ENCODE measurements at places on chromosomes 12 and 14.

GRCh38 chr12:100404769-100405407 lies 48.0 kb downstream of the SLC17A8 start:
- peak; percentile 25 for DNase-seq

DNA sequence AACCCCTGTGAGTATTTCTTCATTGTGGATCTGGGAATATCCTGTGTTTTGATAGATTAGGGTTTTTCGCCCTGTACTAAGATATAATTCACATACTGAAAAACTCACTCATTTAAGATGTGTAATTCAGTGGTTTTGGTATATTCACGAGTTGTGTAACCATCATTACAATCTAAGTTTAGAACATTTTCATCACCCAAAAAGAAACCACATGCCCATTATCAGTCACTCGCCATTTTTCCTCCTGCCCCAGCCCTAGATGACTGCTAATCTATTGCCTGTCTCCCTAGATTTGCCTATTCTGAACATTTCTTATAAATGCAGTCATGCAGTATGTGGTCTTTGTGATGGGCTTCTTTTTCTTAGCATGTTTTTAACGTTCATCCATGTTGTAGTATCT lies 67.9 kb upstream of the ATF1 start:
- no peak for DNase-seq

- DNase-seq: no peak
Measured at GRCh38 chr12:2083561-2083960, 30.8 kb downstream of the CACNA1C start.

DNA sequence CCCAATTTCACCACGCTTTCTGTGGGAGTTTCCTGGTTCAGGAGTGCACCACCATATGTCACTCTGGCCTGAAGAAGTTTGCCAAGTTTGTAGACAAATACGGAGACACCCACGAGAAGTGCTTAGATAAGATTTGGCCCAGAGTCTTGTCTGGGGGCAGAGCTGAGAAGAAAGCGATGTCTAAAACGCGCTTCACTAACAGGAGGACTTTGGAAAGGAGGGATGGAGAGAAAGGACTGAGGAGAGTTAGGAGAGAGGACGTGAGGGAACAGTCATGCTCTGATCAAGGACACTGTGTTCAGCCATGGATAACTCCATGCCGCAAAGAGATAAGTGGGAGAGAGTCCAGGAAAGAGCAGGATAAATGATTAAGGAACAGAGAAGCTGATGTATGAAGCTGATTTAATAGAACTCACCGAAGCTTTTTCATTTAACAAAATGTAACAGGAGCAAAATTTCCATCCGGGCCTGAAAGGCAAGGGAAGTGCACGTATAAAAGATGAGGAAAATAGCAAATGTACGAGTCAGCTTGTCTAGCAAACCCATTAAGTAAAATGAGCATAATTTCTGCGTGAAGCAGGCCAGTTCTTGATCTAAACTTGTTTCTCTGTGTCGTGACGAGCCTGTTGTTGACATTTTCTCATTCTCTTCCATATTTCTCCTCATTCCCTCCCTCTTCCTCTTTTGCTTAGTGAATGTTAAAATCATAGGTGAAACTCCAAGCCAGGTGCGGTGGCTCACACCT lies 23.4 kb upstream of the MAP3K9 start:
- no peak for DNase-seq

- peak; percentile 50 for DNase-seq
Measured at GRCh38 chr12:55797068-55797467, 20.5 kb downstream of the SARNP start.

- DNase-seq: no peak
Measured at GRCh38 chr12:3726456-3726855, 26.5 kb downstream of the CRACR2A start.

- DNase-seq: no peak
Measured at GRCh38 chr14:96205059-96205977, 679 bp downstream of the BDKRB2 start.

- no peak for DNase-seq
Measured at GRCh38 chr14:95811813-95812212, 64.8 kb upstream of the TUNAR start.

DNA sequence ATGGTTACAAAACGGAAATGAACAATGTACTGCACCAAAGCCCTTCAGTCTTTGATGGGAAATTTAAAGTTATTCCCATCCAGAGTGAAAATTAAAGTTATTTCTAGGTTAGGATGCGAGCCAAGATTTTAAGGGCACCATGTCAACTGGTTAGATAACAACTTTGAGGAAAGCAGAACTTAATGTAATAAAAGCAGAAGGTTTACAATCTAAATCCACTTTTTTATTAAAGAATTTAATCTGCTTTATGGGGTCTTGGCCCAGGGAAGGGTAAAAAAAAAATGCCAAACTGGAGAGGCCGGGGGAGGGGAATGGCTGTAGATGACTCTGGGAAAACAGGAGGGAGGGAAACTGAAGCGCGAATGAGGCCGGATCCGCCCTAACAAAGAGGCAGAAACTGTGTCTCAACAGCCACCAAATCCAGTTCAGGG lies 108.2 kb upstream of the ATF7IP start:
- no peak for DNase-seq

- DNase-seq: no peak
Measured at GRCh38 chr12:106576848-106577247, 6.0 kb upstream of the RFX4 start.

DNA sequence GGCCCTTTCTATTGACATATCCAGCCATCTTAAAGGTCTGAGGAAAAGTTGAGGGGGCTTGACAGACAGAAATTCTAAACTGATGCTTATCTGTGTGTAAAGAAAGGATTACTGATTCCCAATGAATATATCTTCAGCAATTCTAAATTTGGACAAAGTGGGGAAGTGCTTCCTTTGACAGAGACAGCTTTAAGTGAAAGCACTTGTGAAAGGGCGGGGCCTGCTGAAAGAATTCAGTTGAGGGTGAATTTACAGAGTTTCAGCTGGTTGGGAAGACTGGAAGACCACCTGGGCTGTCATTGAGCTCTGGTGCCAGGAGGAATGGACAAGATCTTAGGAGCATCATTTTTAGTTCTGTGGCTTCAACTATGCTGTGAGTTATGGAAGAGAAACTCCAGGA lies 412.5 kb upstream of the OR4E1 start:
- no peak for DNase-seq

DNA sequence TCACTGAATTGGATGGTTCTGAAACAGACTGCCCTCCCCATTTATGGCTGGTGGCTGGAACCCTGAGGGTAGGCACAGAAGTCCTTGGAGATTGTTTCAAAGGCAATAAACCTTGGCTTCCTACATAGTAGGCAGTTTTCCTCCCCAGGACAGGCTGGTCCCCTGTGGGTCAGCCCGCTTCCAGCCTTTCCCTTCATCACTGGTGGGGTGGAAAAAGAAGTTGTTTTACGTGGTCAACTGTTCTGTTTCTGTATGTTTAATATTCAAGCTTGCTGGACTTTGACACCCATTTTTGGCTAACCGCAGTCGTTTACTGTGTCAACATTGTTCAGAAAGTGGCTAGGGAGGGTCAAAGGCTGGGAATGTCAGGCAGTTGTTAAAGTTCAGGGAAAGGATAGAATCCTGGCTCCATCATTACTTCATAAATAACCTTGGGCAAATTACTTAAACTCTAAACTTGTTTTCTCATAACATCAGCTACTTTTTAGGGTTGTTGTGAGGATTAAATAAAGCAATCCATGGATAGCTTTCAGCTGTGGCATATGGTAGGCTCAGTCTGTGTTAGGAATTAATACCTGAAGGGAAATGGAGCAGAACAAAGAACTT lies 2.4 kb downstream of the KLHDC2 start:
- no peak for DNase-seq

- DNase-seq: no peak
Measured at GRCh38 chr12:8027856-8028255, 4.7 kb upstream of the FOXJ2 start.

- no peak for DNase-seq
Measured at GRCh38 chr12:107492393-107493134, 193.0 kb upstream of the PWP1 start.

GRCh38 chr14:92254786-92255185 lies 68.2 kb upstream of the SLC24A4 start:
- peak; percentile 86 for DNase-seq
